ENCODE measurements at places on chromosomes 1 and 21.

DNA sequence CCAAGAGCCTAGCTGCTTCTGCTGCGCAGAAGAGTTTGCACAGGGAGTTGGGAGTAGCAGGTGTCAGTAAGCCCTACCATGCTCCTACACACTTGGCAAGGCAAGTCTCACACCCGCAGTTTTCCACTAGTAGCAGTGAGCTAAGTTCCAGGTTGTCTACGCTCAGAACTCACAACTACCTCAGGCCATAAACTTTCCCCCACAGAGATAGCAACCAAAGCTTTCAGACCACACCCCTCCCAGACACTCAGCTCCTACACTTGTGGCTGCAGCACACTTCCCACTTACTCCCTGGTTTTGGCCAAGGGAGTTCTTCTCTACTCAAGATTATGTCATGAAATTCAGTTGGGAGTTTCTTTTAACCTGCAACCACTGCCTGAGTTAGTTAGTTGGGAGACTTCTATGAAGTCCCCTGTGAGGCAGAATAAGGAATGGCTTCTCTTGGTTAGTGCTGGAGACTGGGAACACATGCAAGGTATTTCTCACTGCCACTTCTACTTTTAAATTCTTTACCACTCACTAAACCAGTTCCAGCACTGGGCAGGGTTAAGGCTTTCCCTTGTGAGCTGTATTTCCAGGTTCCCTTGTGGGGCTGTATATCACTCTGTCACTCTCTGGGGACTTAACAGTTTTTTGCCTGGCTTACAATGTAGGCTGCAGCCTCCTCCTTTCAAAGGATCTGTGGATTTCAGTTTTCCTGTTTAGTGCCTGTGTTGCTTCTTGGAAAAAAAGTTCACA is 18.3 kb upstream of the MAB21L3 start:
- DNase-seq = no peak

DNA sequence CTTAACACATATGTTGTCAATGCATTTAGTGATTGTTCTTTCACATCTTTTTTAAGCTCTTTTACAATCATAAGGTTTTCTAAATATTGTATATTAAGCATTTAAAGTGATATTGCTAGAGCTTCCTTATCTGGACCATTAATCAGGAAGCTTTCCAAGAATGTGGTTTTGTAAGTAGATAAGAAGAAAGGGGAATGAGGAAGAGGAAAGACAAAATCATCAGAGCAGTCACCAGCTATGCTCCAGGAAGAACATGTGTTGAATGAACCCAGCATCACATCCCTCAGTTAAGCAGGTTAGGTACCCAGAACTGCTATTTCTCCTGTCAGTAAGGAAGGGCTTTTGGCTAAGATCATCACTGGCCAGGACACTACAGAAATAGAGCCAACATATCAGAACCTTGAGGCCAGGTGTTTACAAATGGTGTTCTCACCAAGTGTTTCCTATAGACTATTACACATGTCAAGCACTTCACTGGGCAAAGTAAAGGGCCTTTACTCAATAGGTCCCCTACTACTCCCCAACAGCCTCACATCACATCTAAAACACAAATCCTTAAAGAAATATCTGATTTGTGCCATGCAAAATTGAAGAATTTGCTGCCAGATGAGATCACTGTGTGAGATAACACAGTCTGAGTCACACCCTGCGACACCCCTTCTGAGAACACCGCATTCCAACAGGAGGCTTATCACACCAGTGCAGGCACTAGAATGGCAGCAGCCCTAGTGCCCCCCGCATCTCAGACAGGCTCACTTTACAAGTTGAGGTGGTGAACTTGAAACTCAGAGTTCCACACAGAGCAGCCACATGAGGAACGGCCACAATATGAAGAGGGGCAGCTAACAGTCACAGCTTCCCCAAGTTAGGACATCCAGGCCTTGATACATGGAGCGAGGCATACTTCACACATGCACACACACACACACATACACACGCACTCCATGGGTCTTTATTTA is 1.8 kb upstream of the SPRR2A start:
- DNase-seq = no peak

- no peak for DNase-seq
Measured at GRCh38 chr1:3664700-3665375, 12.5 kb downstream of the TP73 start.

DNA sequence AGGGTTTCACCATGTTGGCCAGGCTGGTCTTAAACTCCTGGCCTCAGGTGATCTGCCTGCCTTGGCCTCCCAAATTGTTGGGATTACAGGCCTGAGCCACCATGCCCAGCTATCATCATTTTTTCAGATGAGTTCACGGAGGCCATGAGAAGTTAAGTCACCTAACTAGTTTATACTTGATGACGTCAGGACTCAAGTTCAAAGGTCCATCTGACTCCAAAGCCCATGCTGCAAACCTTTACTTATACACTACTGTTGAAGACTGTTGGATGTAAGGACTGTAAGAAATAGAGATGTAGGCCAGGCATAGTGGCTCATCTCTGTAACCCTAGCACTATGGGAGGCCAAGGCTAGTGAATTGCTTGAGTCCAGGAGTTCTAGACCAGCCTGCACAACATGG is 40.8 kb upstream of the STMN1 start:
- DNase-seq = no peak

DNA sequence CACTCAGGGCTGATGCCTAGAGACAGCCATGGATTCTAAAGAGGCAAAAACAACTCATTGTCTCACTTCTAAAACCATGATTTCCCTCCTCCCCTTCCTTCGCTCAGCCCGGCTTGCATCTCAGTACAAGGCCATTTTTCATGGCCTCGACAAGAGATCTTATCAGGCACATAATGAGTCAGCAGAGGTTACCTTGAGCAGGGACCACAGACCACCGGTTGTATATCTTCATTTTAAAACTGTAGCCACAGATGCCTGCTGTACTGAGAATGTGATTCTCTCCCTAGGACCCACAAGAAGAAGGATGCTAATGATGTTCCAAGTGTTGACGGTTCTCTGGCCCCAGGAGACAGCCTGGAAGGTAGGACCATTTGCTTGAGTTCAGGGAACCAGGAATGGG is 331.9 kb downstream of the AJAP1 start:
- no peak for DNase-seq

- DNase-seq = no peak
Measured at GRCh38 chr1:41480204-41481108, 4.0 kb downstream of the EDN2 start.

DNA sequence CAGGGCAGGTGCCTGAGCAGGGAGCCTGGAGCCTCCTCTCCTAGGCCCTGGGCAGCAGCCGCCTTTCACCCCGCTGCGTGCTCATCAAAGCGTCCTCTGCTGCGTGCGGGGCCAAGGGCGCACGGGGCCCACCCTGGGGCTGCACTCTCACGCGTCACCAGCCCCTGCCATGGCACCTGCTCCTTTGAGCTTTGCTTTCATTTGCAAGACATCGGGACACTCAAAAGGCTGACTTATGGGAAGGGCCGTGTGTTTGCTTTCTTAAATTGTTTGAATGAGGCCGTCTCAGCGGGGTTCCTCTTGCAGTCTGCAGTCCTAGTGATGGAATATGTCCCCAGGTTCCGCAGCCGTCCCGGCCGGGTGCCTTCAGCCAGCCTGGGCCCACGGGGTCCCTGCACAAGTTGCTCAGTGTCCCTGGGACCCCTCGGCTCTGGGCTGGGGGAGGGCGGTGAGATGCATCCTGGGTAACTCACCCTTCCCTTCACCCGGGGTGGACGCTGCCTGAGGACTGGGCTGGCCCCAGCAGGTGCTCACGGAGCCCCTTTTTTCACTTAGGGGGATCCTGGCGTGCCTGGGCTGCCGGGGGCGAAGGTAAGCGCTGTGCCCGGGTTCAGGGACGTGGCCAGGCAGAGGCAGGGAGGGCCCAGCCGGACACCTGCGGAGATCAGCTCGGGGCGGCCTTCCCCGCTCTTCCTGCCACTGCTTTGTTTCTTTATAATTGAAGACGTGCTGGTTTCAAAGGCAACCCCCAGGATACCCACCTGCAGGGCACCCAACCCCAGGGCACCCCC is 53.1 kb downstream of the SLC19A1 start:
- peak; percentile 37 for DNase-seq
